Activated T-cell treated with anti-CD3 and anti-CD28 coated beads, Interleukin-2, amount 50 U/mL, for 72 hours (primary cell): ENCODE measurements at places on chromosomes 3 and 15. TPM values are rescaled to one million over a fixed set of nuclear protein-coding genes. Genes with fewer than 3 reads are reported as not detected.

GRCh38 chr15:74228723-74229081 is 7.4 kb upstream of the CCDC33 start:
- no peak overlapping the region for H3K4me3 ChIP-seq
- H3K36me3 ChIP-seq = no peaks in the 10 kb centered on the region

GRCh38 chr3:28846971-28847478 is 433.8 kb upstream of the RBMS3 start:
- H3K36me3 ChIP-seq = no peaks in the 10 kb centered on the region
- H3K27ac ChIP-seq = no peak overlapping the region
- peaks cover 5% of the 10 kb centered on the region for H3K4me1 ChIP-seq
- peaks cover 14% of the 10 kb centered on the region for H3K27me3 ChIP-seq
- no peak for DNase-seq

DNA sequence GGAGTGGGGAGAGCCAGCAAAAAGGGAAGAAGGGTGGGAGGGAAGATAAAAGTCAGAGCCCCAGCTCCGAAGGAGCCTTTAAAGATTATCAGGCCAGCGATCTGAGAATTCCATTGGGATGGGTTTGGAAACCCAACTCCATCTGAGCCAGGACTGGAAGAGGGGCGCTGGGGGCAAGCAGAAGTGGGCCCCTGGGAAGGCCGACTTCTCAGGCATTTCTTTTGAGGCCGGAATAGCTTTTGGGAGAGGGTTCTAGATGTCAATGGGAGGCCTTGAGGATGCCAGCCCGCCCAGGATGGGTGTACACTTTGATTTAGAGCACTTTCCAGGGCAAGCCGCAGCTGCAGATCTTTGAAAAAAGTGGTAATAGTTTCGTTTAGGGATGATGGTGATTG is 6.6 kb upstream of the SOX2 start:
- DNase-seq = no peak
- no peak overlapping the region for H3K4me3 ChIP-seq
- peaks cover 76% of the 10 kb centered on the region for H3K27me3 ChIP-seq

IQCF5 gene
- not detected for total RNA-seq

TTC23 gene
- total RNA-seq = 4.6 TPM

MORF4L1 gene
- total RNA-seq = 170 TPM

DAZL gene
- total RNA-seq = not detected

GOLGA8H gene
- total RNA-seq = 0.19 TPM

CLEC3B gene
- not detected for total RNA-seq

PARP15 gene
- 23.7 TPM for total RNA-seq

MESP2 gene
- total RNA-seq = not detected
